ENCODE measurements at places on chromosomes 11 and 22.

DNA sequence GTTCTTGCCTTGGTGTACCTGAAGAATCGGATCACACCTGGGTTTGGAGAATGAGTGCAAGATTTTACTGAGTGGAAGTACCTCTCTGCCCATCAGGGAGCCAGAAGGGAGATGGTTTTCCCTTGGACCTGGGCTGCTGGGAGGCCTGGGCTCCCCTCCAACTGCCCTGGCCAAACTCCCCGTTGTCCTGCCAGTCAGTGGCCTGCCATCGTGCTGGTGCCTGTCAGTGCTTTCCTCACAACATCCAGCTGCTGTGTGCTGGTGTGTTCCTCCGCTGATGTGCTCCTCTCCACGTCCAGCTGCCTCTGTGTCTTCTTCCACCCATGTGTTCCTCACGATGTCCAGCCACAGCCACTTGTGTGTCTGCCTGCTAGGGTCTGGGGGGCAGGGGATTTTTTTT, 87.9 kb upstream of the CLPB start:
- DNase-seq = no peak

DNA sequence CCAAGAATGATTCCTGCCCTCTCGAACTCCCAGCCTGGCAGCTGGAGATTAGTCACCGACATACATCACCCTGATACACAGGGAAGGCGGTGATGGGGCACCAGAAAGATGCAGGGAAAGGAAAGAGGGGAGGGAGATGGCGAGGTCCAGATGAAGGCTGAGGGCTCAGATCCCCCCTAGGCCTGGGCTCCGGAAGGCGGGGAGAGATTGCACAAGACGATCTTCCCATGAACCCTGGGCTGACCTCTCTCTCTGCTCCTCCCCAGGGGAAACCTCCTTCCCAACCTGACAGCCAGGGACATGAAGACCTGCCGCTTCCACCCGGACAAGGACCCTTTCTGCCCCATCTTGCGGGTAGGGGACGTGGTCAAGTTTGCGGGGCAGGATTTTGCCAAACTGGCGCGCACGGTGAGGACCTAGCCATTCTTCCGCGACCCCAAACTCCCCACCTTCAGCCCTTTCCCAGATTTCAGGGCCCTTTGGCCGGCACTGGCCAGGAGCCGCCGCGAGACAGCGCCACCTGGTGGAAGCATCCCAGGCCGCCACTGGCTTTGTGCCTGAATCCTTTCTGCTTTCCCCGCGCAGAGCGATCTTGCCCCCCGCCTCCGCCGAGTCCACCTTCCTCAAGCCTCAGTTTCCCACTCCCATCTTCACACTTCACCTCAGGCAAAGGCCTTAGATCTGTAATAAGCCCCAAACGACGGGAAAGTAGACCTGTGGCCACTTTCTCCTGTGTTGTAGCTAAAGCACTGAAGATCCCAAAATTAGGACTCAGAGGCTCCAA, 11.5 kb downstream of the P2RX3 start:
- peak; percentile 32 for DNase-seq

- DNase-seq = no peak
These were observed 16.4 kb upstream of the SLC25A1 start for GRCh38 chr22:19194766-19195536.

DNA sequence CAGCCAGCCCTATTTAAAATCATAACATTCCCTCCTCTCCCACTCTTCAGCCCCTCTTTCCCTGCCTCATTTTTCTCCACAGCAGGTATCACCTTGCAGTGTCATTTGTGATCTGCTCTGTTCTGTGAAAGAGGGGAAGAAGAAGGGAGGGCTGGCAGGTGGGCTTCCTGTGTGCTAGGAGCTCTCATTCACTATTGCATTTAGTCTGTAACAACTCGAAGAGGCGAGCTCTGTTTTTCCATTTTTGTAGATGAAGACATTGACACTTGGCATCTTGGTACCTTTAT, 52.1 kb upstream of the CRYBB3 start:
- no peak for DNase-seq

DNA sequence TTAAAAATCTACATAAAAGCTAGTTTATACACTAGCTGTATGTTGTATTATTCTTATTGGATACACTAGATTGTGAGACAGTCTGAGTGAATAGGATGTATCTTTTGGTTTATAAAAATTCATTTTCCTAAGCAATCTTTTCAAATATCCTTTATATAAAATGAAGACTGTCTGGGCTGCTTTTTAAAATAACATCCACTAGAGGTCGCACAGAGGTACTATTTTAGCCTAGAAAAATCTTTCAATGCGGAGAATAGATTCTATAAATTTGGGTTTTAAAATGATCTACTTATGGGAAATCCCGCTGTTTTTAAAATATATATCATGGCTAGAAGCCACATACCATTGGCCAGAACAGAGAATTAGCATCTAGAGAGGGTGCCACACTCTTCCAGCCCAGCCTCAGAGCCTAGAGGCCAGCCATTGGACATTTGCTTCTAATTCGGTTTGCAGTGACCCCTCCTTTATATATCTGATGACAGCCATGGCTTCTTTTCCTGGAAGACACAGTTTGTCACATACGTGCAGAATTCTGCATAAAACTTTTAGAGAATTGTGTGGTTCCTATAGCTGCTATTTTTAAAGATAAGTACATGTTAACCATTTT, 7.3 kb downstream of the C11orf97 start:
- DNase-seq = no peak

- DNase-seq = no peak
These were observed 11.6 kb upstream of the GNAZ start for GRCh38 chr22:23058481-23059283.

- DNase-seq = no peak
These were observed 145.9 kb downstream of the CEP164 start for GRCh38 chr11:117473481-117474091.

- DNase-seq = no peak
These were observed 10.7 kb upstream of the CKAP5 start for GRCh38 chr11:46856605-46857343.

GRCh38 chr22:39312410-39312809, 7.0 kb downstream of the RPL3 start:
- DNase-seq = no peak

- no peak for DNase-seq
These were observed 279.9 kb downstream of the DLG2 start for GRCh38 chr11:85347291-85347690.

- no peak for DNase-seq
These were observed 34.6 kb upstream of the SHANK2 start for GRCh38 chr11:71286701-71287643.

DNA sequence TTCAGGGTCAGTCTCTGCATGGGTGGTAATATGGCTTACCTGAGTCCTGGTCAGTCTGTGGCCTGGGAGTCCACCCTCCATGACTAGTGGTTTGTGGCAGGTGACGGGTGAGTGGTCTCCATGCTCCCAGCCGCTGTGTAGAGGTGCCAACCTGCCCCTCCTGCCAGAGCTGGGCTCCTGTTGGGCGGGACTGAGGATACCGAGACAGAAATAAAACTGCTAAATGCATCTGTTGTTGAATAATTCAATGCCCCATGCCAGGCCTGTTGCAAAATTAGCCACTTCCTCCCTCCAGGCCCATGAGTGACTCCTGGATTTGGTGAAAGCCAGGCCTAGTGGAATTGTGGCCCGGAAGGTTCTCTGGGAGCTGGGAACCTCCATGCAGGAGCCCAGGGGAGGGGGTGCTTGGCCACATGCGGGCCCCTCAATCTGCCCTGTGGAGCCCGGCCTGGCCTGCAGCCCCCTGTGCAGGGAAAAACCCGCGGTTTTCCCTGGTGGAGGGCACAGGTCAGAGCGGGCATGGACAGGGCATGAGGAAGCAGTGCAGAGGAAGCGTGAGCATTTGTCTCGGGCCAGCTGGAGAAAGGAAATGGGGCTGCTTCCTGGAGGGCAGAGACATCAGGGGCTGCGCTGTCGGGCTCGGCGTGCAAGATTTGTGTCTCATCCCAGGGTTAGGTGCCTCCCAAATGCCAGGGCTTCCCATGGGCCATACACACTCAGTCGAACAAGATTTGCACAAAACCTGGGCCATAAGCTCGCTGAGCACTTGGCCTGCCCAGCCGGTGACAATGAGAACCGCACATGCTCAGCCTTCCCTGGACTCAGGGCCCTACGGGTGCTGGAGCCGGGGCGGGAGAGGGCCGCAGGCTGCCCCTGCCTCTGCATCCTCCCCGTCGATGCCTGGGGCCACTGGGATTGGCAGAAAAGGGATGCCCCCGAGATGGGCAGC, 66.9 kb downstream of the KCNQ1 start:
- DNase-seq = no peak

DNA sequence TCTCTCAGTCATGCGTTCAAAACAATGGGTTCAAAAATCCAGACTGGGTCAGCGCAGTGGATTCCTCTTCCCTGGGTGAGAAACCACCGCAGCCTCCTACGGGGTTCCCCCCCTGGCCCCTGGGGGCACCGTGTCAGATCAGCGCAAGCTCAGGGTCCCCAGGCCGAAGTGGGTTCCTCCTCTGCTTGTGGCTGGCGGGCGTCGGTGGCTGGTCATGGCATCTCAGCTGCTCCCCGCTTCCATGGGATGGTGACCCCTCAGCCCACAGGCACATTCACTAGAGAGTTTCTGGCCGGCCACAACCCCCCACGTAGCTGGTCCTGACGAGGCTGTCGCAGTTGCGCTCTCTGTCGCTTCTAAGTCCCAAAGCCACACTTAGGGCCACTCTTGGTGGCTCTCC, 389.8 kb downstream of the TBC1D22A start:
- DNase-seq = no peak

- DNase-seq = no peak
These were observed 56.1 kb upstream of the GNAZ start for GRCh38 chr22:23014250-23014649.

DNA sequence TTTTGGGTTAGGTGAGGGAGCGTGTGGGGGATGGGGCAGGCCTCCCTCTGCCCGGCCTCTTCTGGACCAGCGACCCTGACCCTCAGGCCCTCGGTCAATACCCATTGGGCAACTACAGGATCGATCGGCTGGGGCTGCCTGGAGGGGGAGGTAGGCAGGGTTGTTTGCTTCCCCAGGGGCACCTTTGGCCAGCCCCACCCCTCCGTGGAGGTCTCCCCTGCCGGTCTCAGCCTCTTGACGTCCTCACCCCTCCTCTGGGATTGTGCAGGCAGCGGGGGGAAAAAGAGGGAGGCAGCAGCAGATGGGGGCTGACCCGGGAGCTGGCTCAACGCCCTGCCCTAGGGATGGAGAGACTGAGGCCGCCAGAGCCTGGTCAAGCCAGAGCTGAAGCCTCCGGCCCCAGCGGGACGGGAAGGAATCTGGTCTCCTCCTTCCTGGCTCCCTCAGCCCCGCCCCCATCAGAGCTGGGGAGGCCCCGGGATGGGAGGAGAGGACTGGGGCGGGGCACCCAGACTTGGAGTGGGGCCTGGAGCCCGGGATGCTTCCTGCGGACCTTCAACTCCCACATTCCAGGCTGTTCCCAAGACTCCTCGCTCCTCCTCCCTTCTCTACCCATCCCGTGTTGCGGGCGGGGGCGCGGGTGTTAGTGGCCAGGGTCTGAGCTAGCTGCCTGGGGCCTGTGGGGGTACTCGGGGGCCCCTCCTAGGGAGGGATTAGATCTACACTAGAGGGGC, 14.4 kb upstream of the CDC42EP1 start:
- DNase-seq = no peak

DNA sequence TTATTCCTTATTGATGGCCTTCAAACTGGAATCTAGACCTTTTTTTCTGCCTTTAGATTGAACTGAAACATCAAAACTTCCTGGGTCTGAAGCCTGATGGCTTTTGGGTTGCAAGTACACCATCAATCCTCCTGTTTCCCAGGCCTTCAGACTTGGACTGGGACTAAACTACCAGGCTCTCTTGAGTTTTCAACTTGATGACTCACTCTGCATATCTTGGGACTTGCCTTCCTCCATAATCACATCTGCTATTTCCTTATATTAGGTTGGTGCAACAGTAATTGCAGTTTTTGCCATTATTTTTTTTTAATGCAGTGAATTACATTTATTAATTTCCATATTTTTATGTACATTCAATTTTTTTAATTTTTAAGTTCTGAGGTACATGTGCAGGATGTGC, 7.0 kb downstream of the OR51B5 start:
- DNase-seq = no peak

DNA sequence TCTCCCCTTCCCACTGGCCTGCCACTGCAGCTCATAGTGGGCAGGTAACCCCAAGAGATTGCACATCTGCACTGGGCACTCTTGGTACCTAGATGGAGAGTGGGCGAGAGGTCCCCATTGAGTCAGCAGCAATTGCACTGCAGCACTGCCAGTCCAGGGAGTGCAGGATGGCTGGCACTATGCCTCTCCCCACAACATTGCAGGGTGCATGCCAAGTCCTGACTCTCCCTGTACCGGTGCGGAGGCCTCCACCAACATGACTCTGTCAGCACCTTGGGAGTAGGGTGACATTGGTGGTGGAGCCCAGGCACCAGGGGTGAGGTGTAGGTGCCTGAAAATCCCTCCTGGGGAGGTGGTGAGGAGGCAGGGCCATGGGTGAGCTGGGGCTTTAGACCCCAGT, 82.2 kb downstream of the TRAF6 start:
- DNase-seq = no peak

DNA sequence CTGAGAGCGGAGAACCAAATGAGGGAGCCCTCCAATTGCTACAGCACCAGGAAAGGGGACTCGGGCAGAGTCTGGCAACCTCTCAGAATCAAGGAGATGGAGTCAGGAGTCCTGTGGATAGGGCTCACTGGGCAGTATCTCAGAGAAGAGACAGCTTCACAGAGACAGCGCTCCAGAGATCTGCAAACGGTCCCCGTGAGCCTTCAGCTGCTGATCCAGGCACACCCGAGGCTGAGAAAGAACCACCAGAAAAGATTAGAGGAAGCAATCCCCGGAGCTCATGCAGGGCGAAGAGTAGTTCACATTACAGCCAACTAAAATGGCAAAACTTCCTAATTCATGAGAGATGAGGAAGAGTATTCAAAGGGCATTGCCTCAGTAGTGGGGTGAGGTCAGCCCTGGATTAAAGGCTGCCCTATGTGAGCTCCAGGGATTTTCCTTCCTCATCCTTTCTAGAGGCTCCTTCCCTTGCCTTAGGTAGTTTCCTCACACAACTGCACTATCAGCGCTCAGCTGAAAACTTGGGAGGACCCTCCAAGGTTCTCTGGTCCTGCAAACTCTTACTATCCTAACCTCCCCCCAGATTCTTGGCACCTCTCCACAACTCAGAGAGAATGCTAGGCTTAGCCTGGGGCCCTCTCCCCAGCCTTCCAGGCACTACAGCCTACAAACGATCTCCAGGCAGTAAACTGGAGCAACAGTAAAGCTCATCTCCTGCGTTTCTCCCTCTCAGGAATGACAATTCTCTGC, 23.7 kb downstream of the SCN4B start:
- no peak for DNase-seq

- DNase-seq = no peak
These were observed 25.3 kb downstream of the STIM1 start for GRCh38 chr11:3880724-3881123.

DNA sequence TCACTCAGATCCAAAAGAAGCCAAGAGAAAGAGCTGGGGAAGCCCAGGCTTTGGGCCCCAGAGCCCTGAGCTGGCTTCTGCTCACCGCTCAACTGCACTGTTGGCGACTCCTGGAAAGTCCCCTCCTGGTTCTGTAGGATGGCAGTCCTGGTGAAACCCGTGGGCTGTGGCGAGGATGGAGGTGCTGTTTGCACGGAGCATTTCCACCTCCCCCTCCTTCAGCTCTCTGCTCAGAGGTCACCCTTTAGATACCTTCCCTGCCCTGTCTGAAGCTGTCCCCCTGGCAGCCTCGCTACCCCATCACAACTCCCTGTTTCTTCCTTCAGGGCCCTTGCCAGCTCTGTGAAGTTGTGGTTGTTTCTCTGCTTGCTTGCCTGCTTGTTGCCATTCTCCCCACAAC, 97.8 kb downstream of the MYO18B start:
- no peak for DNase-seq

All from stimulated activated CD4-positive, alpha-beta T cell treated with anti-CD3 and anti-CD28 coated beads, Interleukin-2, amount 100 ng/mL, for 4 hours (primary cell).